Omental fat pad (tissue), 4 donors: ENCODE measurements at places on chromosomes 4 and X. TPM values are rescaled to one million over a fixed set of nuclear protein-coding genes. Genes with fewer than 3 reads are reported as not detected.

- DNase-seq, result no peak
Observed at GRCh38 chr4:3530663-3531254, 1.5 kb downstream of the LRPAP1 start.

GRCh38 chr4:25993395-25994185 is 79.6 kb downstream of the SMIM20 start:
- no peak for DNase-seq

- DNase-seq, result no peak
Observed at GRCh38 chr4:70761276-70761816, 39.6 kb downstream of the RUFY3 start.

- DNase-seq, result no peak
Observed at GRCh38 chr4:185640811-185641675, 105.7 kb upstream of the PDLIM3 start.

The SLIT2 gene
- total RNA-seq, result 45.6 TPM

GRCh38 chr4:37970702-37971101 is 10.5 kb downstream of the PTTG2 start:
- peak; percentile 45 for DNase-seq

The HTR2C gene
- not detected for total RNA-seq

The RBPJ gene
- total RNA-seq, result 113 TPM

DNA sequence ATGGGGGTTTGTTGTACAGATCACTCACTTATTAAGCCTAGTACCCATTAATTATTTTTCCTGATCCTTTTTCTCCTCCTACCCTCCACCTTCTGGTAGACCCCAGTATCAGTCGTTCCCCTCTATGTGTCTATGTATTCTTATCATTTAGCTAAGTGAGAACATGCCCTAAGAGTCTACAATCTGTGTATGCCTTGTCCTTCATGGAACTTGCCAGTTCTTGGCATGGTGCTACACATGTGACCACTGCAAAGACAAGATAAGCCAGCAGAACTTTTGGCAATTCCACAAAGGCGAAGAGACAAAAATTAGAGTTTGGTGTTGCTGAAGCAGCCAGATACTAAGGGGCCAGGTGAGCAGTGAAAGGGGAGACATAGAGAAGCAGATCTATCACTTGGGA is 101.3 kb downstream of the CORIN start:
- DNase-seq, result no peak

- no peak for DNase-seq
Observed at GRCh38 chr4:66911880-66912279, 633.4 kb downstream of the CENPC start.

GRCh38 chrX:40013266-40014195 is 84.2 kb downstream of the BCOR start:
- DNase-seq, result no peak

DNA sequence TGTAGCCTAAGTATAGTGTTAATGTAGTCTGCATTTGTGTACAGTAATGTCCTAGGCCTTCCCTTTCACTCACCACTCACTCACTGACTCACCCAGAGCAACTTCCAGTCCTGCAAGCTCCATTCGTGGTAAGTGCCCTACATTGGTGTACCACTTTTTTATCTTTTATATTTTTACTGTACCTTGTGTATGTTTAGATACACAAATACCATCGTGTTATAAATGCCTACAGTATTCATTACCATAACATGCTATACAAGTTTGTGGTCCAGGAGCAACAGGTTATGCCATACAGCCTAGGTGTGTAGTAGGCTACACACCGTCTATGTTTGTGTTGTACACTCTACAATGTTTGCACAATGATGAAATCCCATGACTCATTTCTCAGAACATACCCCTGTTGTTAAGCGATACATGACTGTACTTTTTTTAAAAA is 15.4 kb downstream of the TSPAN5 start:
- DNase-seq, result no peak

GRCh38 chrX:154369449-154370299 is 4.8 kb downstream of the FLNA start:
- peak; percentile 37 for DNase-seq

DNA sequence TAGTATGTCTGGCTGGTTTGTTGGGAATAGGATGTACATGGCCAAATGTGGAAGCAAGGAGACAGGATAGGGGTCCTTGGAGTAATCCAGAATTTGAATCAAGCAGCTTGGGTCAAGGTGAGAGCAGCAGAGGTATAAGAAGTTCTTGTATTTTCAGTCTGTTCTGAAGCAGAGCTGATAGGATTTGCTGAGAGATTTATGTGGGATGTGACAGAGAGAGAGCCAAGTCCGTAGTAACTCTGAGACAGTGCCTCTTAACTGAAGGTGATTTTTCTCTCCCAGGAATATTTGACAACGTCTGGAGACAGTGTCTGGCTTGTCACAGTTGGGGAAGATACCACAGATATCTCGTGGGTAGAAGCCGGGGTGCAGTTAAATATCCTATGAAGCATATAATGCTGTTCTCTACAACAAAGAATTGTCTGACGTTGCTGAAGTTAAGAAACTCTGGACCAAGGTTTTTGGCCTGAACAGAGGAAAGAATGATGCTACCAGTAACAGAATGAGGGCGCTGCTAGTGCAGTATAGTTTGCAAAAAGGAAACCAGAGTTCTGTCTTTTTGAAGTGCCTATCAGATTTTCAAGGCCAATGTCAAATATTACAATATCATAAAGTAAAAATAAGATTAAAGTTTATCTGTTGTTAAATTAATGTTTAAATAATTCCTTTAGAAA is 184.0 kb downstream of the ARHGAP24 start:
- no peak for DNase-seq

DNA sequence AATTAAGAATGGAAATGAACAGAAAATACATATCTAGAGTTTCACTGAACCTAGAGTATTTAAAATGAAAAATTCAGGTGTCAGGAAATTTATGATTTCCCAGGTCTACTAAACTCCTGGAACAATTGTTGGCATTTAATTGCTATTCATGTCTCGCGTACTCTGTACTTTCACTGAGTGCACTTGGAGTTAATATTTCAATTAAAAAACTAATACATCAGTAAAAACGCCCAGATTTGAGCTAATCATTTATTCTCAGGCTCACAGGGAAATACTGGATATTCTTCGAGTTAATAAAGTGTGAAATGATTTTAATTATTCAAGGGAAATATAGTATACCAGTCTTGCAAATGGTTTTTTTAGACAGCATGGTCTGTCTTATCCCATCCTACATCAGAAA is 125.9 kb downstream of the CHRNA9 start:
- no peak for DNase-seq

DNA sequence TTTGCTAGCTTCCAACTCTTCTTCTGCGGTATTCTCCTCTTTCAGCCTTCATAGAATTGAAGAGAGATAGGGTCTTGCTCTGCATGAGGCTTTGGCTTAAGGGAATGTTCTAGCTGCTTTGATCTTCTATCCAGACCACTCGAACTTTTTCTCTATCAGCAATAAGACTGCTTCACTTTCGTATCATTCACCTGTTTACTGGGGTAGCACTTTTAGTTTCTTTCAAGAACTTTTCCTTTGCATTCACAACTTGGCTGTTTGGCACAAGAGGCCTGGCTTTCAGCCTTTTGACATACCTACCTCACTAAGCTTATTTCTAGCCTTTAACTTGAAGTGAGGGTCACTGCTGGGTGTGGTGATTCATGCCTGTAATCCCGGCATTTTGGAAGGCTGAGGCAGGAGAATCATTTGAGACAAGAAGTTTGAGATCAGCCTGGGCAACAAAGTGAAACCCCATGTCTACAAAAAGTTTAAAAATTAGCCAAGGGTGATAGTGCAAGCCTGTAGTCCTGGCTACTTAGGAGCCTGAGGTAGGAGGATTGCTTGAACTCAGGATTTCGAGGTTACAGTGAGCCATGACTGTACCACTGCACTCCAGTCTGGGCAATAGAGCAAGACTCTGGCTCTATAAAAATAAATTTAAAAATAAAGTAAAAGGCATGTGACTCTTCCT is 47.1 kb upstream of the HPGDS start:
- DNase-seq, result no peak

DNA sequence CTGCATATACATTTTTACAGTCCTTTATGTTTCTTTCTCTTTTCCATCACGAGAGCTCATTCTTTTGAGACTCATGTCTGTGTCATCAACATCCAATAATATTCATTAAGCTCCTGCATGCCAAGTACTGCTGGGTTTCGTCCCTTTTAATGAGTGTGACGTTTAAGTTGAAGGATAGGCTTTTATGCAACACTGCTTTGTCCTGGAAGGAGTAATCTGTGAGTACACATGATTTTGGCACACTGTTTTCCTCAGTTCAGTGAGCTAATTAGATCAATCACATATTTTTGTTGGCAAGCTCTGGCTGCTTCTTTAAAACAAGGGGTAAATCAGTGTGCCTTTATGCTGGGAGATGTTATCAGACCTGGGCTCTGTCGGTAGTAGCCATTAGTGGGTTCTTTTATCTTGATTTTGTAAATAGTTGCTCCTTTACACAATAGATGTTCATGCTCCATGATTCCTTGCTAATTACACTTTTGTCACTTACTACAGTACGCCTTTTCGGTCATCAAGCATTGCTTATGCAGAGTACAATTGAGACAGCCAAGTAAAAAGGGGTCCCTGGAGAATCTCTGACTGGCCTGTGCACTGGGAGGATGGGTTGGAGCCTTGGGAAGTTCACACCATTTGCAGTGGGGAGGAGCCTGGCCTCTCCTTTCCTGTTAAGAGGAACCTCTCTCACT is 132.6 kb downstream of the FHIP1A start:
- DNase-seq, result no peak

DNA sequence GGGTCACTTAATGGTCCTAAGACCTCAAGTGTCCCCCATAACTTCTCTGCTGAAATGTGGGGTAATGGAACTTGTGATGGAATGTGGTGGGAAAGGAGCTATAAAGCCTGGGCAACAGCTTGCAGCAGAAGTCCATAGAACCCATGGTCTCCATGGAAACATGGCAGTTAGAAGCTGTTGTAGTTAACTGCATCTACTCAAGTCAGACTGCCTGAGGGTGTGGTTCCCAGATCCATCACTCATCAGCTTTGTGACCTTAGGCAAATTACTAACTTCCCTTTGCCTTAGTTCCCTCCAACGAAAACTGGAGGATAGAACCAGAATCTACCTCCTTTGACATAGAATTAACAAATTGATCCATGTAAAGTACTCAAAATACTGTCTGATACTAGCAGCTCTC is 113.0 kb downstream of the SPATA18 start:
- no peak for DNase-seq

The F8A2 gene
- not detected for total RNA-seq

DNA sequence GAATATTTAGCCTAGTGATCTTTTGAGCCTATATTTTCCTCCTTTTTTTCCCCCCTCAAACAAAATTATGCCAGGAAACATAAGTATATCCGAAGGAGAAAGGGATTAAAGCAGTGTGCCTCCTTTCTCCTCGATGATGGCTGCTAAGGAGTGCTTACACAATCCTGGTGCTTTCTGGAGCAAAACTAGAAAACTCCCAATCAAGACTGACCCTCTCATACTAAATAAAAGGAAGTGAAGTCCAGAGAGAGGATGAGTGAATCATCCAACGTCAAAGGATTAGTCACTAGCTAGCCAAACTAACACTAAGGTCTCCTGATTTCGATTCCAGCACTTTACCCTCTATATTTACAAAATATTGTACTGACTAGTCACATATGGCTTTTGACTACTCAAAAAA is 146.8 kb downstream of the PPP3CA start:
- DNase-seq, result no peak

- DNase-seq, result no peak
Observed at GRCh38 chr4:44231006-44231405, 217.6 kb downstream of the KCTD8 start.

- no peak for DNase-seq
Observed at GRCh38 chr4:171266671-171267070, 546.5 kb upstream of the GALNTL6 start.

The ZNF674 gene
- 2.2 TPM for total RNA-seq

GRCh38 chr4:152881974-152882373 is 54.1 kb upstream of the FHDC1 start:
- no peak for DNase-seq

GRCh38 chrX:142040906-142041305 is 137.2 kb downstream of the MAGEC1 start:
- no peak for DNase-seq

DNA sequence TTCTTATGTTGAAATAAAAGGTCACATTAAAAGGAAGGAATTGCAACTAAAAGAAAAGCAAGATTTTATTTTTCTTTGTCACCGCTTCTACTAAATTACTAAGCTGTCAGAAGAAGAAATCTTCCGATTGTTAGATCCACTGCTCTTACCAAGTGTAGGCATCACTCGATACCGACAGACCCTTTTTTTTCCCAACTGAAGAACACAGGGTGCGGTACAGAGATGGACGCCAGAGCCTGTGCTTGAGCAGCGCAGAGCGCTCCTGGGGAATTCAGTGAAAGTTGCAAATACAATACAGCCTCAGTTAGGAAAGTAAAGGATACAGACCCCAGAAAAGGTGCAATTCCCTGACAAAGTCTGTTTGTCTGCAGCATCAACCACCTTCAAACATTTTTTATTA is 94.9 kb upstream of the WDR17 start:
- no peak for DNase-seq

- DNase-seq, result no peak
Observed at GRCh38 chrX:149511081-149511480, 6.0 kb upstream of the IDS start.

- DNase-seq, result no peak
Observed at GRCh38 chr4:135073389-135073788, 871.8 kb upstream of the PABPC4L start.

- DNase-seq, result peak; percentile 24
Observed at GRCh38 chr4:169756971-169757574, 671 bp downstream of the HPF1 start.
